Breast epithelium (tissue), 4 donors: ENCODE measurements at places on chromosomes 6 and 20.
A peak's percentile ranks its signal among the peaks of the same experiment; 100 is the strongest.

DNA sequence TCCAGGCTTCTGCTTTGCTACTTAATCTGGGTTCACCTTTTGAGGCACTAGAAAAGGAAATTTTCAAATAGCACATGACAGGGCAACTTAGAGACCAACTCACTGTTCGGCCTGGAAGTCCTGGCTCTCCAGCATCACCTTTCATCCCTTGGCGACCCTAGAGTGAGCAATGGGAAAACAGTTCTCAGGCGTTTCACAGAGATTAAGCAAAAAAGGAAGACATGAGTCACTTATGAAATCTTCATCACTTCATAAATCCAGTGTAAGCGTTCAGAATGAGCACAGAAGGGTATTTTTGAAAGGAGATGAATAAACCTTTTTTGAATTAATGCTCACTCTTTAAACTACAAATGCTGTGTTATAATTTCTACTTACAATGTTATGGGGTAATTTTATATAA lies 104.0 kb downstream of the COL12A1 start:
- no peak for DNase-seq

- no peak for DNase-seq
Measured at GRCh38 chr6:40456390-40457013, 130.7 kb downstream of the LRFN2 start.

- DNase-seq, result no peak
Measured at GRCh38 chr20:23879811-23880374, 345 bp upstream of the CST5 start.

DNA sequence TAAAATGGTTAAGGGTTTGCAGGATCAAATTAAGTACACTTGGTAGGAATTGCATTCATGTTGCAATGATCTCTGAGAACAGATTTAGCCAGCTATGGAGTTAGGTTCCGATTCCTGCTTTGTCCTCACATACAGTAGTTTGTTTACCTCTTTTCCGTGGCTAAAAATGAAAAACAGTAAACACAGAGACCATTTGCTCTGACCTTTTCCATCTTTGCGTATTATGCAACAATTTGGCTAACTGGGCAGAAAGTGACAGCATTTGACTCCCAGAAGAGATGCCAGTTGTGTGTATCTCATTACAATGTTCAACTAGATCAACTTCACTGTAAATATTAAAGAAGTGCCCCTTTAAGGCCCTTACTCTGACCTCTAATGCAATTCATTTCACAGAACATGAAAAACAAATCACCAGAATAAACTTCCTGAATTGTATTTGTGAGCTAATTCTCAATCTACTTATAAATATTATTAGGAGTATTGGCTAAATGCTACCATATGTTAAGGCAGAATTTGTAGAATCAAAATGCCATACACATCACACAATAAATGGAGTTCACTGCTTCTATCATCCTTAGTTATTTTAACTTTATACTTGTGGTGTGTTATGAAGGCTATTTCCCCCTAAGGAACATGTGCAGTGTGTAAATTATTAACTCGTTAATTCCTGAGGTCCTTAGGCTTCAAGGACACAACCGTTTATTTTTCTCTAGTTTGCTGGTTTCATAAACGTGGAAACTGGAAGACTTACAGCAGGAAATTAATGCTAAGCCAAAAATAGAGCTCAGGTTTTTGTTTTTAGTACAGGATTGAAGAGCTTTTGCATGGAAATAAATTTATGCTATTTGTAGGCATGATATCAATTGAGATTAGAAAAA lies 380.7 kb upstream of the CITED2 start:
- no peak for DNase-seq

DNA sequence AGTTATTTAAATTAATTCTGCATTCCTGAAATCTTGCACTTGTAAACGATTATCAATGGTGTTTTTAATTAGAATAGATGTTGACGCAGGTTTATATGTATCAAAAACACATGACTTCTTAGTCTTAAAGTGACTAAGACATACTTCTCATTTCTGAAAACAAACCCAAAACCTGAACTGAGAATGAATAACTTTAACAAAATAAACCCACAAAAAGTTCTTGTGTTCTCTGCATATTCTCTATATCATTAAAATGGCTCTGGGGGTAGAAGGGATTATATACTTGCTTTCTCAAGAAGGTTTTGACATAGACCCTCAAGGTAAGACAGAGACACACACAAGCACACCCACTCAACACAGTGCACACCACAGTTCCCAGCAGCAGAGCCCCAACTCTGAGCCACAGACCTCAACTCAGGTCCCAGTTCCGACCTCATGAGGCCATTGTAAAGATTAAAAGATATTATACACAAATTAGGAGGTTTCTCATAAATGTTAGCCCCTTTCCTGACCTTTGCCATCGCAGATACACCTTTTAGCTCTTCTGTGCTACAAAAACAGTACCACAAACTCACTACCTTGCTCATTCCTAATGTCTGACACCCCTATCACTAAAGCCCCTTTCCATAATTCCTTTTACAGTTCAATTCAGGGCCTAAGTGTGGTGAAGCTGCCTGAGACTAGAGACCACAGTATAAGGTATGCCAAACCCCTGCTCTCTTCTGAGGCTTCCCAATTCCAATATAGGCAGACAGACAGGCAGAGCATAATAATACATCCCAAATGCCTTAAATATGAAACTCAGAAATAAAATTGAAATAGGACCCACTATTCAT lies 267.8 kb downstream of the PTPRK start:
- no peak for DNase-seq

DNA sequence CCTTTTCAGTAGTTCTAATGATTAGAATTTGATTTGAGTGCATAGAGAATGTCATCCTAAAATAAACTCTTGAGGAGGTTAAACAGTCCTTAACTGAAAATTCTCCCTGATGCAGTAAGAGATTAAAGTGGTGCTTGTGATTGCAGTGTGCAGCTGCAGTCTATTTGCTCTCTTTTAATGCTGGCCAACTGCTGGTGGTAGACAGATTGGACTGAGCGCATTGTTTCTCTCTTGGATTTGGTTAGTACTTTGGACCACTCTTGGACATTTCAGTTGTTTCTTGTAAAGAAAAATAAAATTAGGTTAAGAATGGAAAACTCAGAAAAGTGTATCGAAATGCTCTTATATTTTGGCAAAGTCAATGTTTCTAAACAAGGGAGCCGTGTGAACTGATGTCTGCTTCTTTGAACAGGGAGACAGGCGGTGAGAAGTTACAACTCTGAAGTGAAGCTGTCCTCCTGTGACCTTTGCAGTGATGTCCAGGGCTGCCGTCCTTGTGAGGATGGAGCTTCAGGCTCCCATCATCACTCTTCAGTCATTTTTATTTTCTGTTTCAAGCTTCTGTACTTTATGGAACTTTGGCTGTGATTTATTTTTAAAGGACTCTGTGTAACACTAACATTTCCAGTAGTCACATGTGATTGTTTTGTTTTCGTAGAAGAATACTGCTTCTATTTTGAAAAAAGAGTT lies 127.2 kb downstream of the CD109 start:
- no peak for DNase-seq

DNA sequence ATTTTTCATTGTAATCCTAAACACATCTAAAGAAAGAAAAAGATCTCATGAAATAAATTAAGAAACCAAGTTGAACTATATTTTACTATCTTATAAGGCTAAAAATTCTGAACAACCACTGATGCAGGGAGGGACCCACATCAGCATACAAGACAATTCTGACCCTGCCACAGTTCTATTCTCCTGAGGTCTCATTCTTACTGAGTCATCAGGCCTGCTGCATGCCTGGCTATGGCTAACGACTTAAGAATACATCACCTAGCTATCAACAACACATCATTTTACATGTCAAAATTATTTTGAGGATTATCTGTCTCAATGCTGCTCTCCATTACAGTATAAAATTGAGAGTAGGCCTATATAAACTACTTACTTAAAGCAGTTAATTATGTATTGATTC lies 52.9 kb downstream of the FBXL4 start:
- no peak for DNase-seq

GRCh38 chr6:152301765-152302568 lies 335.2 kb downstream of the SYNE1 start:
- DNase-seq, result peak; percentile 77
